Liver (tissue), 10 donors: ENCODE measurements at places on chromosomes 3 and 15. TPM values are rescaled to one million over a fixed set of nuclear protein-coding genes. Genes with fewer than 3 reads are reported as not detected.

- no peak overlapping the region for H3K27ac ChIP-seq
- no peak overlapping the region for H3K4me3 ChIP-seq
- H3K4me1 ChIP-seq: no peaks in the 10 kb centered on the region
- no peak for DNase-seq
Measured at GRCh38 chr3:10332481-10333348, 11.8 kb upstream of the SEC13 start.

DNA sequence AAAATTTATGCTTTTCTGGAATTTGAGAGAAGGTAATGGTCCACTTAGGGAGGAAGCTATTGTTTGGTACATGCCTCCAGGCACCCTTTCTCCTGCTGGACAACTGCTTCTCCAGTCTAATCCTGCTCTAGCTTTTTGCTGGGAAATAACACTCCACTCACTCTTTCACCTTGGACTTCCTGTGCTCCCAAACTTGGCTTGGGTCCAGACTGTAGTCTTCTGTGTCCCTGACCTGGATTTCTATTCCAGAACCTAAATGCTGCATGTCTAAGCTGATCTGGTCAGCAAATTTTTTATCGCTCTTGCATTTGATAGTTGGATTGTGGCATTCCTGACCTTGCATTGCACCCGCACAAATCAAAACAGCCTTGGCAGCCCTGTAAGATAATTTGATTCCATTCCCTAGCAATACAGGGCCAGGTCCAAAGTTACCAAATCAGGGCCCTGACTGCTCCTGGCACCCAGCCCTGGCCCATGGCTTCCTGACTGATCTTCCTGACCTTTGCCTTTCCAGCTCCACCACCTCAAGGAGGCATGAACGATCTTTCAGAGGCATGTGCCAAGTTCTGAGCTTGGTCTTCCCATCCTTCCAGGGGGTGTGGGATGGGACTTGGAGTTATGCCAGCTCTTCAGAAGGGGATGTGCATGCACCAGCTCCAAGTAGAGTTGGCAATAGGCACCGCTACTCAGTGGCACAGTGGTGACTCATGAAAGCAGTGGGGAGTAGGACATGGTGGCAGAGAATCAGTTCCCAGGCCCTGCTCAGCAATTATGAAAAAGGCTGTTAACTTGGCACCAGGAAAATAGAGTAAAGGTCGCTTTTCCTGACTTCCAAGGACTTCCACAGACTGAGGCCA, 43.9 kb upstream of the GOLGA8J start:
- H3K36me3 ChIP-seq: no peaks in the 10 kb centered on the region
- peak overlapping the region; percentile 76 for H3K27ac ChIP-seq

- no peaks in the 10 kb centered on the region for H3K4me1 ChIP-seq
- H3K27ac ChIP-seq: no peak overlapping the region
Measured at GRCh38 chr3:97656638-97657037, 107.9 kb upstream of the ARL6 start.

GRCh38 chr15:46409841-46410301, 775.0 kb downstream of the SQOR start:
- H3K27me3 ChIP-seq: no peaks in the 10 kb centered on the region
- no peaks in the 10 kb centered on the region for H3K4me1 ChIP-seq
- no peak for DNase-seq
- H3K36me3 ChIP-seq: no peaks in the 10 kb centered on the region

DNA sequence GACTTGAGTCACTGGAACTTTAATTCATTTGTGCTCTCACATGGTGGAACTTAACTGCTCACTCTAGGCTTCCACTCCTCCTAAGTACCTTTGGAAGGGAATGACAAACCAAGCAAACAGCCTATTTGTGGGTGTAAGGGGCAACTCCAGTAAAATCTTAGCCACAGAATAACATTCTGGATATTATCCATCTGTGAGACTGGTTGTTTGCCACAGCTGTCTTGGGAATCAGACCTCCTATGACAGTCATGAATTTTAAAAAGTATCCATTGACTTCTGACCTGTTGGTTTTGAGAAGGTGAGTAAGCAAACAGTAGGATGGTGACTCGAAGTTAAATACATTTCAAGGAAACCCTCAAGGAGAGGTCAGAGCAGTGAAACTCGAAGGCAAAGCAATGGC, 147.3 kb upstream of the CDIN1 start:
- no peak overlapping the region for H3K27ac ChIP-seq
- no peak for DNase-seq
- H3K4me1 ChIP-seq: no peaks in the 10 kb centered on the region
- no peaks in the 10 kb centered on the region for H3K36me3 ChIP-seq
- no peaks in the 10 kb centered on the region for H3K27me3 ChIP-seq

DNA sequence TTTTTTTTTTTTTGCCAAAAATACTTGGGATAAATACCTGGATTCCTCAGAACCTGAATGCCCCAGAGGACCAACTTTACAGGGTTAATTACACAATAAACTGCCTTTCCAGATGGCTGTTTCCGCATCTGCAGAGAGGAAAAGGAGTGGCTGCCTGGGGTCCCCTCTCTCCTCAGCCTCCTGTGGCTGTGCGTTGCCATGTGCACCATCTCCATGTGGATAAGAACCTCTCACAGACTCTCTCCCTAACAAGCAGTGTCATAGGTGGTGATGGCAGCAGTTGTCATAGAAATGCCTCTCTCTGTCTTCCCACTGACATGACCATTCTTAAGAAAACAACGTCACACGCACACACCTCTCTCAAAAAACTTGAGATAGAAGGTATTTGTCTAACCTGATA, 179.4 kb downstream of the RPLP1 start:
- peaks cover 3% of the 10 kb centered on the region for H3K4me1 ChIP-seq
- H3K27ac ChIP-seq: no peak overlapping the region
- no peaks in the 10 kb centered on the region for H3K36me3 ChIP-seq
- no peak for DNase-seq
- H3K27me3 ChIP-seq: no peaks in the 10 kb centered on the region

The ANKRD63 gene
- total RNA-seq: not detected

- no peak for DNase-seq
- no peak overlapping the region for H3K4me3 ChIP-seq
- no peaks in the 10 kb centered on the region for H3K27me3 ChIP-seq
- H3K27ac ChIP-seq: no peak overlapping the region
- H3K36me3 ChIP-seq: no peaks in the 10 kb centered on the region
Measured at GRCh38 chr15:98684436-98684835, 36.1 kb downstream of the IGF1R start.

GRCh38 chr15:99104788-99105513, at the start of gene SYNM:
TSS of gene SYNM (plus strand) at chr15:99105080. CDS start at chr15:99105200, 120 bp downstream.
- H3K4me1 ChIP-seq: peaks cover 16% of the 10 kb centered on the region
- peak within 1 kb of the TSS; percentile 49 for H3K4me3 ChIP-seq
- H3K27ac ChIP-seq: peak within 1 kb of the TSS; percentile 41
- H3K27me3 ChIP-seq: no peaks in the 10 kb centered on the region
- H3K36me3 ChIP-seq: no peaks in the 10 kb centered on the region

The DPPA2 gene
- total RNA-seq: not detected

- no peaks in the 10 kb centered on the region for H3K36me3 ChIP-seq
- H3K27me3 ChIP-seq: no peaks in the 10 kb centered on the region
- no peak overlapping the region for H3K4me3 ChIP-seq
- no peaks in the 10 kb centered on the region for H3K4me1 ChIP-seq
- H3K27ac ChIP-seq: peak overlapping the region; percentile 52
Measured at GRCh38 chr3:65168547-65168946, 480.7 kb upstream of the ADAMTS9 start.

DNA sequence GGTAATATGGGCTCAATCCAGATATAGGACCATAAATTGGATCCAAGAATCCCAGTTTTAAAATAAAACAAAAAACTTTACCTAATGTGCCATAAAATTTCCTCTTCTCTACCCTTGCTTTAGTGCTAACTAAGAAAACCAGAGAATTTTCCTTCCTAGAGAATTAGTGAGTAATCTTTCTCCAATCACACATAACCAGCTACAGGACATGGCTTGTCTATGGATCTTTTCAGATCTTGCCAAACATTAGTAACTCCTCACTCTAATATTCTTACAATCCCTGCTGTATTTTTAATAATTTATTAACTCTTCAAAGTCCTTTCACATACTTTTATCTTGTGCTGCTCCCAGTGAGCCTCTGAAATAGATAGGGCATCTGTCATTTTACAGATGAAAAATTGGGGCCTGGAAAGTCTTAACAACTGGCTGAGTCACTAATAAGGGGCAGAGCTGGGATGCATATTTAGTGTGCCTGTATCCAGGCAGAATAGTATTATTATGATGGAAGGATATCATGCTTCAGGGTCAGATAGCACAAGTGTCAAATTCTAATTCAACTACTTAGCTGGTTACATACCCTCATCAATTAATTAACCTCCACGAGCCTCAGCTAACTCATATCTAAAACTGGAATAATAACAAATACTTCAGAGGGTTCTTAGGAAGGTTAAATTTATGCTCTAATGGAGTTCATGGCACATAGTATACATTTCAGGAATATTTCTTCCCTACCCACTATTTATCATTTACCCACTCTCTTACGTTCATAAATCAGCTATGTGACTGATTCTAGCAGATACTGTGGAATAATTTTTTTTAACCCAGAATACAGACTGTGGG, 5.6 kb downstream of the ZBED2 start:
- H3K4me1 ChIP-seq: no peaks in the 10 kb centered on the region
- no peaks in the 10 kb centered on the region for H3K27me3 ChIP-seq
- no peak overlapping the region for H3K27ac ChIP-seq
- no peak overlapping the region for H3K4me3 ChIP-seq
- DNase-seq: no peak

The SV2B gene
- 0.08 TPM for total RNA-seq

GRCh38 chr15:63726491-63726890, 107.3 kb downstream of the HERC1 start:
- H3K4me3 ChIP-seq: no peak overlapping the region
- DNase-seq: no peak
- peaks cover 10% of the 10 kb centered on the region for H3K36me3 ChIP-seq
- no peaks in the 10 kb centered on the region for H3K27me3 ChIP-seq

DNA sequence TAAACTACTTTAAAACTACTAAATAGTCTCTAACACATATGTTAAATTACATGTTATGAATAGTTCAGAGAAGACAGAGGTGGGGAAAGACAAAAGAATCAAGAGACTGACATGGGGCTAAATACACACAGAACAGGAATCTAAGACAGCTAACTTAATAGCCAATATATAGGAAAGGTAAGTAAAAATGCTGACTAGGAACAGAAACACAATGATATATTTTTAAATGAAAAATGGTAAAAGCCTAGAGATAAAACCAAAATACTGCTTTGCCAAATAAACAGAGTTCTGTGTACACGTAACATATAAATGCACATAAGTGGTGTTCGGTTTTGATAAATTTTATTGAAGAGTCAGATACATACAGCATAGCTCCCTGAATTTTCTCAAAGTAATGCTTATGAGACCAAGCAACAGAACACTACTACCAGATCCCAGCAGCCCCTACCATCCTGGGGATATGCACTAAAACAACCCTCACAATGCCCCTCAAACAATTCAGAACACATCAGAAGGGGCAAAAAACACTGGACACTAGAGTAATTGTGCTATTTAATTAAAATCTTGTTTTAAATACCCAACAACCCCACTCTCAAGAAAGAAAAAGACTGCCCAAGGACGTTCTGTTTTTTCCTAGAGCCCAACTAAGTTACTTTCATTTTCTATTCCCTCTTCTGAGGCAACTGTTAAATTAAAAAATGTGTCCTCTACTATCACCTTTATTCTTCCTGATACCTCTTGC, 121.1 kb downstream of the ADAM10 start:
- peaks cover 19% of the 10 kb centered on the region for H3K4me1 ChIP-seq
- DNase-seq: no peak
- H3K27me3 ChIP-seq: no peaks in the 10 kb centered on the region
- peak overlapping the region; percentile 87 for H3K27ac ChIP-seq
- H3K36me3 ChIP-seq: peaks cover 3% of the 10 kb centered on the region
- H3K4me3 ChIP-seq: peak overlapping the region; percentile 45

The MYRIP gene
- 11.7 TPM for total RNA-seq

GRCh38 chr3:190586631-190587011, 72.7 kb downstream of the IL1RAP start:
- peaks cover 4% of the 10 kb centered on the region for H3K4me1 ChIP-seq
- peak overlapping the region; percentile 57 for H3K27ac ChIP-seq
- H3K27me3 ChIP-seq: no peaks in the 10 kb centered on the region
- H3K4me3 ChIP-seq: no peak overlapping the region
- no peak for DNase-seq
- H3K36me3 ChIP-seq: no peaks in the 10 kb centered on the region

GRCh38 chr15:67172172-67172571, 82.3 kb downstream of the AAGAB start:
- no peak overlapping the region for H3K4me3 ChIP-seq
- no peak for DNase-seq
- peaks cover 2% of the 10 kb centered on the region for H3K36me3 ChIP-seq
- H3K4me1 ChIP-seq: peaks cover 12% of the 10 kb centered on the region
- no peak overlapping the region for H3K27ac ChIP-seq

The SNURF gene
- total RNA-seq: 4.9 TPM

The STRC gene
- 0.25 TPM for total RNA-seq

GRCh38 chr3:180680097-180680430, 775 bp upstream of the CCDC39 start:
- peaks cover 12% of the 10 kb centered on the region for H3K27me3 ChIP-seq
- H3K36me3 ChIP-seq: no peaks in the 10 kb centered on the region
- no peak overlapping the region for H3K27ac ChIP-seq
- no peak for DNase-seq

The THBS1 gene
- 36.2 TPM for total RNA-seq

DNA sequence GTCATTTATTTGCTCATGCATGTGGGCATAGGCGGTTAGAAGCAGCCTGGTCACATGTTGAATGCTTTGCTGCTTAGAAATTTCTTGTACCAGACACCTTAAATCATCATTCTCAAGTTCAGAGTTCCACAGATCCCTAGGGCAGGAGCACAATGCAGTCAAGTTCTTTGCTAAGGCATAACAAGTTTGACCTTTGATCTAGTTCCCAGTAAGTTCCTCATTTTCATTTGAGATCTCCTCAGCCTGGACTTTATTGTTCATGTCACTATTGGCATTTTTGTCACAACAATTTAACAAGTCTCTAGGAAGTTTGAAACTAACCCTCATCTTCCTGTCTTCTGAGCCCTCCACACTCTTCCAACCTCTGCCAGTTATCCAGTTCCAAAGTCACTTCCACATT, 22.8 kb downstream of the HGD start:
- H3K27ac ChIP-seq: no peak overlapping the region
- DNase-seq: no peak
- no peaks in the 10 kb centered on the region for H3K27me3 ChIP-seq
- H3K36me3 ChIP-seq: peaks cover 54% of the 10 kb centered on the region
- no peak overlapping the region for H3K4me3 ChIP-seq
- no peaks in the 10 kb centered on the region for H3K4me1 ChIP-seq

GRCh38 chr3:7166460-7166859, 305.5 kb downstream of the GRM7 start:
- no peak overlapping the region for H3K4me3 ChIP-seq
- no peak overlapping the region for H3K27ac ChIP-seq
- no peaks in the 10 kb centered on the region for H3K27me3 ChIP-seq
- no peak for DNase-seq

- no peaks in the 10 kb centered on the region for H3K27me3 ChIP-seq
- no peak overlapping the region for H3K27ac ChIP-seq
- H3K36me3 ChIP-seq: no peaks in the 10 kb centered on the region
- no peaks in the 10 kb centered on the region for H3K4me1 ChIP-seq
- no peak for DNase-seq
Measured at GRCh38 chr3:33488683-33489082, 48.5 kb upstream of the UBP1 start.
